Activated CD4-positive, alpha-beta T cell treated with anti-CD3 and anti-CD28 coated beads, Interleukin-2, amount 10 ng/mL, durations not matched to agents 7 days and 5 days (primary cell): ENCODE measurements at places on chromosomes 16 and 17. TPM values are rescaled to one million over a fixed set of nuclear protein-coding genes. Genes with fewer than 3 reads are reported as not detected.

- no peak overlapping the region for H3K4me3 ChIP-seq
- H3K27ac ChIP-seq: no peak overlapping the region
- DNase-seq: no peak
- H3K4me1 ChIP-seq: peaks cover 18% of the 10 kb centered on the region
- H3K27me3 ChIP-seq: no peaks in the 10 kb centered on the region
- no peaks in the 10 kb centered on the region for H3K36me3 ChIP-seq
Measured at GRCh38 chr16:55499281-55499680, 9.6 kb upstream of the LPCAT2 start.

- DNase-seq: no peak
- H3K4me1 ChIP-seq: no peaks in the 10 kb centered on the region
- no peak overlapping the region for H3K4me3 ChIP-seq
- H3K27ac ChIP-seq: no peak overlapping the region
- H3K27me3 ChIP-seq: peaks cover 7% of the 10 kb centered on the region
Measured at GRCh38 chr17:75712446-75712845, 8.8 kb upstream of the ITGB4 start.

DNA sequence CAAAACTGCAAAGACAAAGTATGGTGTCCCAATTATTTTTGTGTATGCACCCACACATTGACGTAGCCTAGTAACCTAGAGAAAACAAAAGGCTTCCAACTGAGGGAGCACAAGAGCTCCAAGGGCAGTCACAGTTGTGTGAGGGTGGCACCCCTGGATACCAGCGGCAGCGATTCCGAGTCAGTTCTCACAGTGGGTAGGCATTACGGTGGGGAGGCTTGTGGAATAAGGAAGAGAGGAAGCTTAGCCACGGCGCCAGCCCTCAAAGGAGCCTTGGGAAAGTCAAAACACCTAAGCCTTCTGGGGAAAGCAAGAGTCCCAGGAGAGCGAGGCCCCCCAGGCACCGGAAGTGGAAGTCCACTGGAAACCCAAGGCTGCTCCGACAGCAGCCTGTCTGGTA lies 31.0 kb upstream of the ADCY9 start:
- peaks cover 2% of the 10 kb centered on the region for H3K36me3 ChIP-seq
- no peak overlapping the region for H3K4me3 ChIP-seq
- no peaks in the 10 kb centered on the region for H3K27me3 ChIP-seq
- DNase-seq: no peak

Gene IKZF3
- 33.1 TPM for total RNA-seq

- no peaks in the 10 kb centered on the region for H3K36me3 ChIP-seq
- H3K4me3 ChIP-seq: no peak overlapping the region
- DNase-seq: no peak
- peaks cover 29% of the 10 kb centered on the region for H3K27me3 ChIP-seq
- H3K27ac ChIP-seq: no peak overlapping the region
Measured at GRCh38 chr17:81383504-81384421, 11.5 kb upstream of the BAHCC1 start.
